ENCODE measurements at places on chromosomes 6 and 20.

DNA sequence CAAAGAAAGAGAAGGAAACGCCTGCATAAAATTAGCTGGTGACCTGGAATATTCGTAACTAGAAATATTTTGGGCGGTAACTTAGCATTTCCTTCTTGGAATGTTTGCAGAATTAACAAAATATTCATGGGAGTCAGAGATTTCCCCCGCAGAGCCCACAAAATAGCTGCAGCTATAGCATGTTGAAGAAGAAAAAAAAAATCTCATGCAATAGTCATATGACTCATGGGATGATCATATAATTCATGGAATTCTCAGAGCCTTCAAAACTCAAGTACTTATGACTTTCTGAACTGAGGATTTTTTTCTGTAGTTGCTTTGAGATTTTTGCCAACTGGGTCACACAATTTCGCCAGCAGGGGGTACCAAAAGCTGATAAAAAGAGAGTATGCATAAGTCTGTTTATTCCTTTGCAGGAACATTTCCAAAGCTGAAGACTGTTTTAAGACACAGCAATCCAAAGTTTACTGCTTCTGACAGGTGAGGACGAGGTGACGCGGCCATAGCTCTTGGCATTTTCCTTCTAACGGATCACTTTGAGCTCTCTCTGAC lies 586.0 kb upstream of the CHD6 start:
- DNase-seq: no peak

DNA sequence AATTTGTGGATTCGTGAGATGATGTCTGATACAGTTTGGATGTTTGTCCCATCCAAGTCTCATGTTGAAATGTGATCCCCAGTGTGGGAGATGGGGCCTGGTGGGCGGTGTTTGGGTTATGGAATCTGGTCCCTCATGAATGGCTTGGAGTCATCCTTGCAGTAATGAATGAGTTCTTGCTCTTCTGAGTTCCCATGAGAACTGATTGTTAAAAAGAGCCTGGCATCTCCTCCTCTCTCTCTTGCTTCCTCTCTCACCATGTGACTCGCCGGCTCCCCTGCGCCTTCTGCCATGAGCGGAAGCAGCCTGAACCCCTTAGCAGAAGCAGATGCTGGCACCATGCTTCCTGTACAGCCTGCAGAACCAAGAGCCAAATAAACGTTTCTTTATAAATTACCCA lies 30.5 kb upstream of the RPP40 start:
- no peak for DNase-seq

DNA sequence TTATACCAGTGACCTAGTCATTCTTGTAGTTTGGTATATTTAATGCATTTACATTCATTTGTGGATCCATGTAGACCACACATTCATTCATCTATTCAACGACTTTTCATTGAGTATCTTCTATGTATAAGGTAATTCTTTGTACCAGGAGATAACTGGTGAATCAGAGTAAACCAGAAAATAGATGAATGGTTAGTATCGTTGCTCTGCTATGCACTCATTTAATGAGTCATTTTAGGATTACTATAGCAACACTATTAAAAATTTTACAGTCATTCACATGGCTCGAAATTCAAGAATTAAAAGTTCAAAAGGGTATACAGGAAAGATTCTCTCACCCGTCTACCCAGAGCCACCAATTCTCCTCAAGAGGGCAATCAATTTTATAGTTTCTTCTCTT lies 26.8 kb downstream of the DOK5 start:
- no peak for DNase-seq

DNA sequence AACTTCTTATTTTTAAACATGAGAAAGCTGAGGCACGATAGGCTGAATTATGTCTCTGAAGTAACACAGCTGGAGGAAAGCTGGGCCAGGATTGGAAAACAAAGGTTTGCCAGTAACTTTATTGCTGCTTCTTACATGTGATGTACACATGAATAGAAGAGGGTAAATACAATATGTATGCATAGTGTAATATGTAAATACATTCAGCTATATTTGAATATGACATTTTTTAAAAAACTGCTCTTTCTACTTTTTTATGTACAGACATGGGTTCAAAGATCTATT lies 90.2 kb downstream of the ADTRP start:
- no peak for DNase-seq

DNA sequence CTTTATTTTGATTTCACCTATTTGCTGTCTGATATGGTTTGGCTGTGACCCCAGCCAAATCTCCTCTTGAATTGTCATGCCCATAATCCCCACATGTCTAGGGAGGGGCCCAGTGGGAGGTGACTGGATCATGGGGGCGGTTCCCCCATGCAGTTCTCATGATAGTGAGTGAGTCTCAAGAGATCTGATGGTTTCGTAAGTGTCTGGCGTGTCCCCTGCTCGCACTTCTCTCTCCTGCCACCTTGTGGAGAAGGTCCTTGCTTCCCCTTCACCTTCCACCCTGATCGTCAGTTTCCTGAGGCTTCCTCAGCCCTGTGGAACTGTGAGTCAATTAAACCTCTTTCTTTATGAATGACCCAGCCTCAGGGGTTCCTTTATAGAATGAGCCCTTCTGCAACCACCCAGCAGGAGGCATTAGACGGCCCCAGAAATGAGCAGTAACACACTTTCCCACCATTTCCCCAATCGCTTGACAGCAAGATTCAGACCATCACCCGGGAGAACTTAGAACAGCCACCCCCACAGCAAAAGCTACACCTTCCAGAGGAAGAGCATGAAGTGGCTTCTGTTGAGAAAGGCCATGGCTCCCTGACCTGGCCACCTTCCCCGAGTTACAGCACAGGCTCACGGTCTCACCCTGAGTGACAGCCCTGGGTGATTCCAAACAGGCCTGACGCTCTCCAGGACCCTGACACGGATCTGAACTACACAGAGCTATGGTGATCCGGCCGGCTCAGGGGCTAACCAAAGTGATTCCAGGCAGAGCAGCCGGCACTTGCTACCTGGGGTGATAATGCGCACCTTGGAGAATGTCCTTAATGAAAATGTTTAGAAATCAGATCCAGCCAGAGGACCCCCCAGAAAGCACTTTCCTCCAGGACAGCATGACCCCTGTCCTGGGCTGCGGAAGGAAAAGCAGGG lies 131.2 kb upstream of the CDH4 start:
- DNase-seq: no peak

GRCh38 chr6:167933847-167934246 lies 63.6 kb upstream of the KIF25 start:
- DNase-seq: no peak

GRCh38 chr6:41318261-41318653 lies 17.2 kb upstream of the NCR2 start:
- DNase-seq: no peak

DNA sequence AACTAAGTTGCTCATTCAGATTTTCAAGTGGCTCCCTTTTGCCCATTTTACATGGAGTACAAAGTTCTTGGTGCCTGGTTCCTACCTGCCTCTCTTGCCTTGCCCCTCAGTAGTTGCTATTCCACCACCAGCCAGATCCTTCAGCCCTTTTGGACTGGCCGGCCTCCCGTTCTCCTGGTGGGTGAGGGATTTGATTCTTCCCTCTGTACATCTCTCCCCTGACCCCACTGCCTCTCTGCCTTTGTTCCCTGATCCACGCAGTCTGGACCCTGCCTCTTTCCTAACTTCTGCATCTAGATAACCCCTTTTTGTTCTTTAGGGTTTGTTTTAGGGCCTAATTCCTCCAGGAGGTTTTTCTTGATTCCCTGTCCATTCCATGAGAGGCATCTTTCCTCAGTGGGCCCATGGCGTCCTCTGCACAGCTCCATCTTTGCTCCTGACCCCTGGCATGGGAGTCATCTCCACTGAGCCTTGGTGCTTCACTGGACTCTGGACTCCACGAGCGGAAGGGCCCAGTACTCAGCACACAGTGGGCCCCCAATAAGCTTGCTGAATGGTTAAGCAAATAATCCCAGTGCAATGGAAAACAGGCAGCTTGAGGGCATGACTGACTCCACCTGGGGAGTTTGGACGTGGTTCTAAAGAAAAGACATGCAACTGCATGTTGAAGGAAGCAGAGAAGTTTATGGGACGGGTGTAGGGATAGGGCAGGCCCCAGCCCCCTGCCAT lies 309.3 kb upstream of the SUPT3H start:
- DNase-seq: no peak

DNA sequence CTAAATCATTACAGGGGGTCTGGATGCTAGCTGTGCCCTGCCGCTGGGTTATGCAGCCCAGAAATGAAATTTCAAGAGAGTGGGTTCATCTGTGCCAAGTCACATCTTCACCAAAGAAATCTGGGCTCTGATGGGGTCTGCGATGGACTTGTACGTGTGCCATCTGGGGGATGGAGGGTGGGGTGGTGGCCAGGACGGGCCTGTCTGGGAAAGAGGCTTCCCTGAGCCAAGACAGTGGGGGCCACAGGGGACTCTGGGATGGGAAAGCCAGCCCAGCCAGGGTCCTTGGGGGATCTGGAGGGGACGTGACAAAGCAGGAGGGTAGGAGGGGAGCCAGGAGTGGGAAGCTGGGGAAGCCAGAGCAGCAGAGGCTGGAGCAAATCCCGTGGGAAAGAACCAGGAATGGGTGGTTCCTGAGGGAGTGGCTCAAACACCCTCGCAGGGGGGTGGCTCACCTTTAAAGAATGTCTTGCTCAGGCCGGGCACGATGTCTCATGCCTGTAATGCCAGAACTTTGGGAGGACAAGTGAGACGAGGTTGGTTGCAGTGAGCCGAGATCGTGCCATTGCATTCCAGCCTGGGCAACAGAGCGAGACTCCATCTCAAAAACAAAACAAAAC lies 36.3 kb upstream of the SULF2 start:
- DNase-seq: no peak

GRCh38 chr6:166411721-166412151 lies 29.0 kb upstream of the MPC1 start:
- no peak for DNase-seq

- DNase-seq: no peak
Measured at GRCh38 chr6:75301537-75301936, 16.9 kb upstream of the TMEM30A start.

GRCh38 chr6:96816301-96816817 lies 20.9 kb downstream of the GPR63 start:
- no peak for DNase-seq

DNA sequence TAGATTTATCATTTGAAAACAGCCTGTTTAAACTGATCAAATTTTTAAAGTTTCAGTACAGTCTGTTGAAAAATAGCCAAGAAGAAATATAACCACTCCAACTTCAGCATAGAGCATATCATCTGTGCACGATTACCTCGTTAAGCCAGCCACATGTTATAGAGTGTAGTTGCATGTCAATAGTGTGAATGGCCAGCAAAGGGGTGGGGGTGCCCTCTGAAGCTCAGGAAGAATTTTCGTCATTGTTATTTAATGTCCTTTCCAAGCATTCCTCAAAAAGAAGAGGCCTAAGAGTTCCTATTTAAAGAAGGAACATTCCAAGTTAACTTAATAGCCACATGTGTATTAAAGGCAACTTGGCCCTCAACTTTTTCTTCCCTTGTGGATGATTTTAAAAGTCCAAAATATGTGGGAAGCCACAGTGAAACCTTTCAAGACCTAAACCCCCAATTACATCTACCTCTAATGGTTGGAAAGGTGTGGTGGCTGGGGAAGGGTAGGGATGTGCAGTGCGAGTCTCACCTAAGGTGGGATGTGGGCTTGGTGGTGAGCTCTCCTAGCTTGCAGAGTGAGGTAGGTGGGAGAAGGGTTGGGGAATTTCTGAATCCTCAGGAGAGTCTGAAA lies 1.8 kb upstream of the CCN2 start:
- DNase-seq: no peak

DNA sequence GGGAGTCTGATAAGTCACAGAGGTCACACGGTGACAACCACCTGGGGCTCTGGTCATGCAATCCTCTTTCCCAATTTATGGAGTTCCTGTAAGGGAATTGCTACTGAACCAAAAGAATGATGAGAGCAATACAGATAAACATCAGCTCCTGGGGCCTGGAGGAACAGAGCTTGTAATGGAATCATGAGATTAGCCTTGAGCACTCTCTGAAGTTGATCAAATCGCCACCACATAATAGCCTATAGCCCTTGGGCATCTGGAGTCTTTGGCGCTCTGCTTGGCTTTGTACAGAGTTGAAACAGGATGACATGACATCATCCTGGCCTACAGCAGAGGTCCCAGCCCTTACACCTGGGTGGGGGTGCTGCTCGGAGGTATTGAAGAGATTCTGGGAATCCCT lies 154.3 kb upstream of the DTNBP1 start:
- no peak for DNase-seq

DNA sequence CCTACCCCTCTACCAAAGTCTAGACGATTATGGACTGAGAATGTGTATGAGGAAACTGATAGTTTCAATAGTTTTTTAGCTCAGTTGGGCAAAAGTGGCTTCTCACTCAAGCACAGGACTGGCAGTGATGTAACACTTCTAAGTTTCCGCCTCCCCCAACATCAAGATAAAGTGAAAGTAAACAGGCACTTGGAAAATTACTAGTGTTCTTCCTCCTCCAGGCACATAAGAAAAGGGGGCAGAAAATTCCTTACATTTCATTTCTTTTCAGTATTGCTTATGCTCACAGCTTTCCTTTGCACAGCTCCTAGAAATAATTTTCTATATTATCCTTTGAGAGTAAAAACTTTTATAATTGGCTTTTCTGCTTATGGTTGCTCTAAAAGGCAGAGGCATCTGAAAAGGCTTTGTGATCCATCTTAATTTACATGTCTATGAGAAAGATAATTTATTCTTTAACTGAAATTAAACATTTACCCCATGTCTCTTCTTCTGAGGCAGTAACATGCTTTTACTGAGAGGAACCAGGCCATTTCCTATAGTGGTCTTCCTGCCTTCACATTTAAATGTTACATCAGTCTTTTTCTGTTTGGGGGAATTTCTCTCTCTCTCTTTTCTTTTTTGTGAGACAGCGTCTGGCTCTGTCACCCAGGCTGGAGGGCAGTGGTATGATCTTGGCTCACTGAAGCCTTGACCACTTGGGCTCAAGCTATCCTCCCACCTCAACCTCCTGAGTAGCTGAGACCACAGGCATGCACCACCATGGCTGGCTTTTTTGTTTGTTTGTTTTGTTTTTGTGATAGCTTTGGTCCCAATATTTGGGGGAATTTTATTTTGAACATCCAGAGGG lies 65.0 kb upstream of the EEF1A1 start:
- no peak for DNase-seq

- no peak for DNase-seq
Measured at GRCh38 chr20:43711098-43711654, 15.6 kb downstream of the GTSF1L start.

DNA sequence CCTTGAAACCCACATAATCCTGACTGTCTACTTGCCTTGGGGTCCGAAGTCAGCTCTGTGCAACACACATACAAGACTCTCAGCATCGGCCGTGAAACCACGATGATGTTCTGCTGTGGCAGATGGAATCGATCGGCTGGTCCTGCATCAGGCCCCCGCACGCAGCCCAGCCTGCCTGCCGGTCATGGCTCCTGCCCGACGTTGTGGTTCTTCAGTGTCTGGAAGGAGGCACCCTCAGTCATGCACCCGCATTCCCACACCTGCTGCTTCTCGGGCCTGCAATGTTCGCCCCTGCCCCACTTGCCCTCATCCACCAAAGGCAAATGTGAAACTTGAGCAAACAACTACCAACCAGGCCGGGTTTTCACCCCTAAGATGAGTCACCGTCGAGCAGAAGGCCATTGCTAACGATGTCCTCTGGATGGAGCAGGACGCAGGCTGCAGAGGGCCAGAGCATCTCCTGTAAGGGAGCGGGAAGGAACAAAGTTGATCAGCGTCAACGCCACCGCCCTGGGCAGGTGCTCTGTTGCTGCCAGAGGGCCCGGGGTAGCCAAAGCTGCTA lies 128.9 kb upstream of the PDE10A start:
- DNase-seq: no peak

Data from cortex of kidney (tissue), 1 donor.